ENCODE measurements at places on chromosomes 2 and 18. TPM values are rescaled to one million over a fixed set of nuclear protein-coding genes. Genes with fewer than 3 reads are reported as not detected.

MAL gene
- total RNA-seq, result 2.9 TPM

NUP35 gene
- 12.2 TPM for total RNA-seq

ACADL gene
- total RNA-seq, result 3.8 TPM

UBXN2A gene
- total RNA-seq, result 11.8 TPM

REG3G gene
- 0.66 TPM for total RNA-seq

SCG2 gene
- 1.1 TPM for total RNA-seq

RTP5 gene
- not detected for total RNA-seq

TLX2 gene
- total RNA-seq, result 0.12 TPM

ADRA2B gene
- total RNA-seq, result 0.95 TPM

REG1A gene
- total RNA-seq, result 33.7 TPM

FASTKD2 gene
- 16.9 TPM for total RNA-seq

RAX gene
- total RNA-seq, result not detected

MPPE1 gene
- 56.7 TPM for total RNA-seq

- no peak for DNase-seq
Observed at GRCh38 chr2:235908826-235909225, 259.4 kb downstream of the GBX2 start.

DNA sequence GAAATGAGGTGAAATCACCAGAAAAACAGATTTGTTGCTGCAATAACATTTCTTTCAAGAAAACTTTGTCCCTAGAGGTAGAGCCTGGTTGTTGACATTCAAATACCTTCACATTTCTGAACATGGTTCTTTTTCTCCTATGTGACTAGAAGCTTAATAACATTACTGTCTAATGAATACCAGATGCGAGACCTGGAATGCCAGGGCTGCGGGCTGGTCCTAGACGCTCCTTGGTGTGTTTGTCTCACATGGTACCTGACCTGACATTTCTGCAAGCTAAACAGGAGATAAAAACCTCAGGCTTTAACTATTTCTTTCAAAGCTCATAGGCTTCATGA, 38.5 kb downstream of the ACKR3 start:
- no peak for DNase-seq

DNA sequence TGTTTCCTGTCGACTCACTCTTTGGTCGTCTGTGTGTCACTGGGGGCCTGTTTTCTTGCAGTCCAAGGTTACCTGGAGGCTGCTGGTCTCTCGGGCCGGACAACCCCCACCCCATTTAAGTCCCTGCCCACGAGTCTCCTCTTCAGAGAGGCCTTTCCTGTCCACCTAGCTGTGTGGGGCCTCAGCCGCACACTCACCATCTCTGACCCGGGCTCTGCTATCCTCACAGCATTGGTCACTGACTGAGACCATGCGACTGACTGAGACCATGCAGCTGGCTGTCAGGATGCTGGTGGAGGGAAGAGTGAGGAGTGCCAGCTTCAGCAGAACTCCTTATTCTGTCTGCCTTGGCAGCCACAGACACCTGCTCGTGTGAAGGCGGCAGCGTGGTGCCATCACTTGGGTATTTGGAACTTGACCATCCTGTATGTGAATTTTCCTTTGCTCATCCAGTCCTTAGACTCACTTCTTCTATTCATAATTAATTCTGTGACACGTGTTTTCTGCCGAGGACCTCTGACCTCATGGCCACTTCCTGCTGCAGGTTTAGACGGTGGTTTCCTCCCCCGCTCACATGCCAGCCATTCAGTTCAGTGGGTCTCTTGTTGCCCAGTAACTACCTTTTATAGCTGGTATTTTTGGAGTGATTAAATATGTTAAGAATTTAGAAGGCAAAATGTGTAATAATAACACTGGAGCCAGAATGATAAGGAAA, 47.5 kb upstream of the ASB1 start:
- DNase-seq, result no peak

DNA sequence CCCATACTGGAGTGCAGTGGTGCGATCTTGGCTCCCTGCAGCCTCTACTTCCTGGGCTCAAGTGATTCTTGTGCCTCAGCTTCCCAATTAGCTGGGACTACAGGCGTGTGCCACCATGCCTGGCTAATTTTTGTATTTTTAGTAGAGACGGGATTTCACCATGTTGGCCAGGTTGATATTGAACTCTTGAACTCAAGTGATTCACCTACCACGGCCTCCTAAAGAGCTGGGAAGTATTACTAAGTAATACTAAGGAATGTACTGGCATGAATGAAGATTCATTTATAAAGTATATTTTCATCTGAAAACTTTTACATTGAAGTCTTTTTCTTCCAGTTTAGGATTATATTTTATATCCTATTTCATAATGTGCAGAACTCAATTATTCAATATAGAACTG, 38.1 kb downstream of the NUP35 start:
- no peak for DNase-seq

DNA sequence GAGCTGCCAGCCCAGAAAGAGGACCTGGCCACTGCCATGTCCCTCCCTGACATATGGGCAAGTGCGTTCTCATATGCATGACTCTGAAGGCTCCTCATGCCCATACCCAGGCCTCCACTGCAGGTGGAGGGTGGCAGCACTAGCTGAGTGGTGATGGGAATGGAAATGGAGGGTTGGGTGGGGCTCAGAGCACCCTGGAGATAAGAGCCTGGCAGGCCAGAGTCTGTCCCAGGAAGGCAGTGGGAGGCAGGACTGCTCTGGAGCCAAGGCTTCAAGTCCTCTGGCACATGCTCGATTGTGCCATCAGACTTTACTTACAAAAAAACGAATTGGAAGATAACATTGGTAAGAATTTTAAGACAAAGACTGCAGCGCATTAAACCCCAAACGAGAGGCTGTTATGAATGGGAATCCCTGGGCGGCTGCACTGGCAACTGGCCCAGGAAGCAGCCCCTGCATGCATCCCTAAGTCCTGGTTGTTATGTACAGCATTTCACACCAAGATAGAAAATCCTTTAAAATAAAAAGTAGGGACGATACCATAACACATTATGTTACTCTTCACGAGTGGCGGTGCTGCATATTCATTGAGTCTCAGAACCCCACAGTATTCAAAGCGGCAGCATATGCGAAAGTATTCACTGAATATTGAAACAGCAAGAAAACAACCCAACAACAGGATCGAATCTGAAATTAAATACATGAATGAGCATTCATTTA, 81.7 kb upstream of the FAM98A start:
- DNase-seq, result no peak

- DNase-seq, result no peak
Observed at GRCh38 chr2:222311319-222311977, 12.7 kb upstream of the PAX3 start.

GRCh38 chr18:12324991-12325725, 17.1 kb downstream of the TUBB6 start:
- no peak for DNase-seq

DNA sequence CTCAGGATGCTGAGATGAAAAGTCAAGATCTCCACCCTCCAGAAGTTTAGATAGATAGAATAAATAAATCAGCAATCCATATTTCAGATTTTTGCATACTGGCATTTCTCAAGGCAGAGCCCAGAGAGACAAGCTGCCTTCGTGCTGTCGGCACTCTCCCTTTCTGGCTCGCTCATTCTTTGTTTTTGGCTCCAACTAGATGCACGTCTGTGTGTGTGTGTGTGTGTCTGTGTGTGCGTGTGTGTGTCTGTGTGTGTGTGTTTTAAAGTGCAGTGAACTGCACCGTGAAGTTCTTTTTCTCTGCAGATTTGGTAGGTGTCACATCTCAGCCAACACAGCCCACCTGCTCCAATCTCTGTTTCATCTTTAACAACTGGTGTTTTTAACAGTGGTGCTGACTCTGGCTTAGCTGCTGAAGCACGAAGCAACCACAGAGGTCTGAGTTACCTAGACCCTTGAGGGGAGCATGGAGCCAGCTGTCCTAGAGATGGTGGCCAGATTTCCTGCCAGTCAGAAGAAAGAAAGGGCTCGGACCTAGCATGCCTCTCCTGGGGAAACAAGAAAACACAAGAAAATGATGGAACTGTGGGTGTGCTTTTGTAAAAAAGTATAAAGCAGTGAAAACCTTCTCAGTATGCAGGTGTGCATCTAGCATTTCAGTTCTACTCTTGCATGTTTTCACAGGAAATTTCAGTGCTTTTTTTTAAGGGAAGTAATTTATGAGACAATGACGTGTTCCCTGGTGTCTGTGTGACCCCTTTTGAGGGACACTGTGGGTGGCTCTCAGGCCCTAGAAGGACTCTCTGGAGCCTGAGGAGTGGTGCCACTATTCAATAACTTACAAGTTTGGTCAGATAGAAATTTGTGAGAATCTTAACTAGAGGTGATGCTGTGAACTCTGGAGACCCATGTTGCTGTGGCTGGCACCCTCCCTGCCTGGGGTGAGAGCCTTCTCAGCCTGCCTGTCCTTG, 364.3 kb downstream of the RNF144A start:
- peak; percentile 44 for DNase-seq

GRCh38 chr18:22844190-22844589, 88.9 kb upstream of the RBBP8 start:
- no peak for DNase-seq

- DNase-seq, result no peak
Observed at GRCh38 chr18:79275992-79276391, 119.7 kb upstream of the NFATC1 start.

GRCh38 chr2:222915092-222915957, 54.5 kb downstream of the ACSL3 start:
- no peak for DNase-seq

DNA sequence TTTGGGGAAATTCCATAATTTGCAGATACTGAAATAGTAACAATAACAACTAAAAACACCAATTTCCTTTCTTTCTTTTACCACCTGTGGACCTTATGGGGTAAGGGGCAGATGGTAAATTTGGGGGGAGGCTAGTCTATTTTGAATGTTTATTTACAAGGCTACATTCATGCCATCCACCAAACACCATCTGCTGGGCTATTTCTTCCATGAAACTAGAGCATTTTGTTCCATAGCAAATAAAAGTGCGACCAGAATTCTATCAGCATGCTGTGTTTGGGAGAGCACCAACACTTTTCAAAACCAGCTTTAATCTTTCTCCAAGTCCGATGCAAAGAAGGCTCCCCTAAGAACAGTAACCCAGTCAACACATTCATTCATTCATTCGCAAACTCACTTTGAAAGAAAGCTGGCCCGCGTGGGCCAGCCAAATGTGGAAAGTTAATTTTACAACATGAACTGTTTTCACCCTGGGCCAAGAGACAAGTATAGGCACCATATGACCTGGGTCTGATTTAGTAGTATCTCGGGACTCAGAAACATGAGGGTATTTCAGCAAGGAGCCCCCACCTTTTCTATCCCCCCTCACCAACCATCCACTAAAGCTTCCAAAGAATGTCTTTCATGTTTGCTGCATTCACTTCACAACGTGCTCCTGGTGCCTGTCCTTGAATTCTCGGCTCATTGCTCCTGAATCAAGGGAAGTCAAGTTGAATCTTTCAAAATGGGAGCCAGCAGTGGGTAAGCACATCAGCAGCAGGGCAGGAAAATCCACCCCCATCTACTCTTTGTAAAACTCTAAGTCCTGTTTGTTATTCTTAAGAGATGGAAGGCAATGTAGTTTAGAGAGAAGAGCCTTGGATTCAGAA, 210.6 kb downstream of the C1D start:
- no peak for DNase-seq

DNA sequence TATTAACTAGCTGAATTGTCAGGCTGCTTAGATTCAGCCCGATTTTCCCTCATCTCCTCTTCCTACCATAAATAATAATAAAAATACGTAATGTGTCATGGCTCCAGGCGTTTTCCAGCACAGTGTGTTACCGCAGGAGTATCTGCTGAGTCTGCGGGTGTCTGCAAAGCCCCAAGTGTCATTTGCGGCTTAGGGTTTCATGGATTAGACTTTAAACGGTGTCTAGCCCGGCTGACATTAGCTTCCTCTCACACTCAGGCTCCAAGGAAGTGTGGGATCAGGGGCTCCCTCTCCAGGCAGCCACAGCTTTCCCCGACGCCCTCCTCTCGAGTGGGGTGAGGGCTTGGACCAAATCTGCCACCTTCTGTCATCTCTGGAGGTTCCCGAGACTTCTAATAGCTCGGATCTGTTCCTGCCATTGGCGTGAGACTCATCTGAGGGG, 14.1 kb upstream of the HOXD1 start:
- DNase-seq, result no peak

DNA sequence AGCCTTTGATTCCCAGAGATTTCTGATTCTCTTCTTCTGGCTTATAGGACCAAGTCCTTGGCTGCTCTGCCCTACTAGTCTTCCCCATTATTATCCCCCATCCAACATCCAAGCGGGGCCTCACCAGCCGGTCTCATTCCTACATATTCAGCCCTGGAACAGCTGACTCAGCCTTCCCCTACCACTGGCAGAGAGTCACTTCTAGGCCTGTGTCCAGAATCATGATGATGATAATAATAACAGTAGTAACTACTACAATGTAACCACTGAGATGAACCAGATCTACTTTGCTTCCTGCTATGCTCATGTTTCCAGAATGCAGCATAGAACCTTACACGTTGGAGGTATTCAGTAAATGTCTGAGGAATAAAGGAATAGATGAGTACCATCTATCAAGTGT, 295.2 kb downstream of the SRBD1 start:
- DNase-seq, result no peak

- no peak for DNase-seq
Observed at GRCh38 chr2:28311660-28312249, 80.9 kb upstream of the FOSL2 start.

DNA sequence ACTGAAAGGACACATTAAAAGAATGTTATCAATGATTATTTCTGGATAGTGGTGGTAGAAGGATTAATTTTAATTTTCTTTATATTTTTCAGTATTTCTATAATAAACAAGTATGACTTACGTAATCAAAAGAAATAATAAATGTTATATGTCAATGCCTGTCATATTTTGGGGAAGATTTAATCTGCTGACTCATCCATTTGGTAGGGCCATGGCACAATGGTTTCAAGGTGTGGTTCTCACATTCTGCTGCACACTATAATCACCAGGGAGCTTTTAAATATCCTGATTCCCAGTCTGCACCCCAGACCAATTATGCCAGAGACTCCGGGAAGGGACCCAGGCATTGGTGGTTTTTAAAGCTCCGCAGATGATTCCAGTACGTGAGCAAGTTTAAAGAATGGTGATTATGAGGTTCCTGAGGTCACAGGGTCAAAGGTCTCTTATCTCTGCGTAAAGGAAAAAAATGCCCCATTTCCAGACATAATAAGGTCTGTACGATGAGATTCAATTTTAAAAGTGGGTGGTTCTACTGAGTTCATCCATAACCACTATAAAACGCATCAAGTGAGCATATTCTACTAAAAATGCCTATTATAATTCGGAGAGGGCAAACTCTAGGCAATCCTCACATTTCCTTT, 27.2 kb downstream of the WIPF1 start:
- no peak for DNase-seq

- no peak for DNase-seq
Observed at GRCh38 chr2:134333646-134334189, 79.8 kb downstream of the MGAT5 start.

- DNase-seq, result no peak
Observed at GRCh38 chr2:82476094-82476493, 1983.0 kb downstream of the SUCLG1 start.
